SK-N-SH treated with all-trans-retinoic acid at 6 μM for 48 hours (cell line): ENCODE measurements at places on chromosomes 7 and 10.

DNA sequence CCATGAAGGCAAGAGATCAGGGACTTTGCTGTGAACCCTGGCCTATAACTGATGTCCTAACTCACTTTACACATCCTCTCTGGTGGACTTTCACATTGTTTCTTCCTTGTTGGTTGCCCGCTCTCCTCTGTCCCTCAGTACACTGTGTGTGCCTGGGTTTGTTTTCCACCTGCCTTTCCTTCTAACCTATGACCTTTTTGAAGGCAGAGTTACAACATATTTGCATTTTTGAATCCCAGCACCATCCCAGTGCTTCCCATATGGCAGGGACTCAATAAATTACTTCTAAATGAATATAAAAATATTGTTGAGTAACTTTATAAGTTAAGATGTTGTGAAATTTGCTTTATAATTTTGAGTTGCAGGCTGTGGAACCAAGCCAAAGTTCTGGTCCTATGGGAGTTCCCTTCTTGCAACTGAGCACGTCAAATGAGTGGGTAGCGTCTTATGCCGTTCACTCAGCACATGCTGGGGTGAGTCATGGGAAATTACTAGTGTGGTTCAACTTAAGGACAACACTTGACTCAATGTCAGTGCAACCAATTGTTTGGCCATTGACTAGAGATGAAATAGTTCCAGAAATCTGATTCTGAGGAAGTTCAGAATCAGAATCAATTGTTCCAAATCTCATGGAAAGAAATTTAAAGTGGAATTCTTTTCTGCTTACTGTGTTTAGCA is 250.9 kb downstream of the TWIST1 start:
- ATAC-seq: peak; percentile 99

DNA sequence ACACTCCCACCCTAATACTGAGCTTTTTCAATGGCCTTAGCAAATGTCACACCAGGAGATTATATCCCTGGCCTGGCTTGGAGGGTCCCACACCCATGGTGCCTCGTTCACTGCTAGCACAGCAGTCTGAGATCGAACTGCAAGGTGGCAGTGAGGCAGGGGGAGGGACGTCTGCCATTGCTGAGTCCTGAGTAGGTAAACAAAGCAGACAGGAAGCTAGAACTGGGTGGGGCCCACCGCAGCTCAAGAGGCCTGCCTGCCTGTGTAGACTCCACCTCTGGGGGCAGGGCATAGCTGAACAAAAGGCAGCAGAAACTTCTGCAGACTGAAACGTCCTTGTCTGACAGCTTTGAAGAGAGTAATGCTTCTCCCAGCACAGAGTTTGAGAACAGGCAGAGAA is 338.9 kb upstream of the MBL2 start:
- no peak for ATAC-seq

- ATAC-seq: no peak
Observed at GRCh38 chr7:43307522-43307921, 195.1 kb downstream of the HECW1 start.

DNA sequence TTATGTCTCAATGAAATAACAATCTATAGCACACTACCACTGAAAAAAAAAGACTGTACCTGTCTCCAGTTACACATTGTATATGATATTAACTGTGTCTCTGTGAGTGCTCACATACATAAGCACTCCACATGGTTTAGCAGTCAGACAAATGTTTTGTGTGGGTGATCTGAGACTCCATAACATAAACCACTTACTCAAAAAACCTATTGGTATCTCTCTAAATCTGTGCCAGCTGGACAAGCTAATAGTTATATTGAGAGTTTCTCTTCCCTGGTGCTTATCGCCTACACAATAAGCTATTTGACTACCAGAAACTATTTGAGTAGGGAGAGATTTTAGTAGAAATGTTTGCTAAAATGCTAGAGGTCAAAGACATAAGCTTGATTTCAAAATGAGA is 190.1 kb upstream of the AGR3 start:
- no peak for ATAC-seq

- peak; percentile 53; the same call in 2 of the 3 replicates for ATAC-seq
Observed at GRCh38 chr10:74957285-74957961, 131.0 kb downstream of the KAT6B start.

- ATAC-seq: no peak
Observed at GRCh38 chr10:130404476-130405055, 268.4 kb downstream of the GLRX3 start.

GRCh38 chr10:519716-520401 is 169.6 kb downstream of the DIP2C start:
- ATAC-seq: no peak

DNA sequence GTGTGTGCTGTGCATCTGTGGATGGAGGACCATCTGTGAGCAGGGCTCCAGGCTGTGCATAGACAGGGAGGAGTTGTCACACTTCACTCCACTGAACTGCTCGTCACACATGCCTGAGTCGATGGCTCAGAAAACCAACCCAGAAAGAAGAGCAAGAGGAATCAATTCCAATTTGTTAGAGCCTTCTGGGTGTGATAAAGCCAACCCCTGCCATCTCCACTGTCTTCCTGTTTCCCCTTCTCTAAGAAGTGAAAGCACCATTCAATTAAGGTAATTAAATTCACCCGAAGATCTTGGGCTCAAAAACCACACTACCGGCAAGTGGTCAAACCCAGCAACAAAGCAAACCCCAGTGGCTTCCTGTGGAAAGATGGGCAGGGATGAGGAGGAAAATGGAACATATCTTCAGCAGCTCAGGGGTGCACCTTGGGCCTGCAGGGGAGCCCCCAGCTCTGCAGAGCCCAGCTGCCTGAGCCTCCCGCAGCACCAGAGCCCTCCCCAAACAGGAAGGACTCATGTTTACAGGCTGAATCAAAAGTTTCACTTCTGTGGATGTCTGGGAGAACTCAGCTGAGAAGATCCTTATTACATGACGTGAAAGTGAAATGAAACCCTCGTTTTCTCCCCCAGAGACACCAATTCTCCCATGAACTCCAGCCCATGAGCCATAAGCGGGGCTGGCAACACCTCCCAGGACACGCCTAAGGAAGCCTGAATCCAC is 10.9 kb downstream of the C10orf71 start:
- ATAC-seq: no peak

DNA sequence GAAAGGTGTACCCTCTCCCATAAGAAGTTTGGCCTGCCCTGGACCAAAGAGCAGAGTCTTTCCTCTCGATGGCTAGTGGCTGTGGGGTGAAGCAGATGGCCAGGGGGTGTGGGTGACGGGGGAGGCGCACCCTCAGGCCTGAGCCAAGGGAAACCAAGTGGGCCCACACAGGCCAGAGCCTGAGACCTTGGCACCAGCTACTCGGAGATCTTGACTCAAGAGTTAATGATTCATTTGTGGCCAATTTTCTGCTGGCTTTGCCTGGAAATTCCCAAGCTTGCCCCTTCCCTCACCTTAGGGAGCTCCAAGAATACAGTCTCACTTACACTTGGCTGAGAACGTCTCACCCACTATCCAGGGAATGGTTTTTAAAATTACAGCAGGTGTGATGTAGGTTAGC is 42.7 kb downstream of the ZMIZ1 start:
- no peak for ATAC-seq
